ENCODE measurements at places on chromosomes 4 and X.

DNA sequence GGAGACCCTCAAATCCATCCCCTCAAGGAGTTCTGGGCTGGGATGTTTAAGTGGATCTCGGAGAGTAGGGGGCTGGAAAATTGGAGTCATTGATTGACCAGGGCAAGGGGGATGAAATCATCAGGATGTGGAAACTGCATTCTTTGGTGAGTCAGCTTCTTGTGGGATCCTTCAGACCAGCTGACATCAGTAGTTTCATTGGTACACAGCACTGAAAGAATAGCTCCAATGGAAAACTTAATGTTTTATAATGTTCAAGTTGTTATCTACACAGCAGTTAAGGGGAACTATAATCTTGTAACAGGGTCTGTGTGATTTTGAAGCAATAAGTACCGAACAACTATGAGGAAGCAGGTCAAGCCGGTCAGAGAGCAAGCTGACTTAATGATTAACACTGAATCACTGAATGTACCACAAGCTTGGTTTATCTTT is 506.1 kb downstream of the RPA4 start:
- no peak for DNase-seq

DNA sequence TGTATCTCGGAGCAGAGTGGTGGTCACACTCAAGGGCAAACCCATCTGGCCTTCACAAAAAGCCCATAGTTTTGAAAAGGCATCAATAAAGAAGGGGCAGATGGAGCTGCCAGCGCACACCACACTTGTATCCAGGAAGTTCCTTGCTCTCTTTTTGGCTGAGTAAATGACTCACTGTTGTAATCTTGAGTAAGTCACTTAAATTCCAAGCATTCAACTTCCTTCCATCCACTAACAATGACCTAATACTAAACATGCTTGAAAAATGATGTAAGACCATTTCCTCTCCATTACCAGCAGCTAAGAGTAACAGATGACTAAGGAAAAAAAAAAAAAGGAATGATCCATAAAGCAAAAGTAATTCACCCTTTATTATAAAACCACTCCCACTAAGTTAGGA is 32.4 kb upstream of the MYOZ2 start:
- no peak for DNase-seq

- no peak for DNase-seq
Observed at GRCh38 chr4:7402526-7402925, 32.2 kb downstream of the PSAPL1 start.

DNA sequence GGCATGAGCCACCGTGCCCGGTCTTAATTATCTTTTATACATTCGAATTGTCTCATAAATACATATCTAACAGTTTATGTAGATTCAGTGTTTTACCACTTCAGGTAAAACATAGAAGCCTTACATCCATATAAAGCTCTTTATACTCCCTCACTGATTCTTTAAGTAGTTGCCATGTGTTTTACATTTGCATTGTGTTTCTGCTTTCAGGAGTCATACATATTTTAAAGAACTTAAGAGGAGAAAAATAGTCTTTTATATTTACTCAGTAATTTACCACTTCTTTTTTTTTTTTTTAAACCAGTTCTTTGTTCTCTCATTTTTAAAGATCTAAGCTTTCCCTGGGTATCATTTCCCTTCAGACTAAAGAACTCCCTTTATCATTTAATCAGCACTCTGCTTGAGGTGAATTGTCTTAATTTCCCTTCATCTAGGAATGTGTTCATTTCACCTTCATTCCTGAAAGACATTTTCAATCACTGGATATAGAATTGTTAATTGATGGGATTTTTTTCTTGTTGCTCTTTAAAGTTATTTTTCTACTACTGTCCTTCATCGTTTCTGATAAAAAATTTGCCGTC is 324.3 kb upstream of the ZCCHC13 start:
- DNase-seq, result no peak

GRCh38 chr4:151811403-151811802 is 50.6 kb upstream of the GATB start:
- DNase-seq, result no peak

DNA sequence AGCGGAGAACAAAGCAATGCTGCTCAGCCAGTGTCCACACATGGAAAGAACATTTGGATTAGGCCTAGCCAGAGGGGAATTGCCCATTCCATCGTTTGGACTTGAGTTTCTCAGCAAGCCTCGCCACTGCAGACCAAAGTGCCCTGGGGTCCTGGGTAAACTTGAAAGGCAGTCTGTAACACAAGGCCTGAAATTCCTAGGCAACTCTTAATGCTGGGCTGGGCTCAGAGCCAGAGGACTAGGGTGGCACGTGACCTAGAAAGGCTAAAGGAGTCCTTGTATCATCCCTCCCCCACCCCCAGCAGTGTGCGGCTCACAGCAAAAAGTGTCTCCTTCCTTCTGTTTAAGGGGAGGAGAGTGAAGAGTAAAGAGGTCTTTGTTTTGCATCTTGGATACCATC is 210.4 kb upstream of the ARX start:
- DNase-seq, result no peak

DNA sequence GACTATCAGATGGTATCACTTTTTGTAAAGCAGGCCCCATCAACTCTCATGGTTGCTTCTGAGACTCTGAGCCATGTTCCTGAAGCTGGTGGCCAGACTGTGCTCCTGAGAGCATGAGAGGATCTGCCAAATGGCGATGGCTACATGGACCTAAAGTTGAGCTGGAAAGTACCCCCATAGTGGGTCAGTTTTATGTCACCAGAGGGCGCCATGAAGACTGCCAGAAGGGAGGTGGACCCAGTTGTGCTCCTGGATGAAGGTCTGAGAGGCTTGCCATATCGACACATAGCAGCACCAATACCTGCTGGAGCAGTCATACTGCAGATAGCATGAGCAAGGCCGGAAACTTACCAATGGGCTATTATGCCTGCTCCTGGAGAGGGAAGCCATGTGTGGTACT is 105.7 kb downstream of the SLITRK2 start:
- DNase-seq, result no peak

- DNase-seq, result no peak
Observed at GRCh38 chr4:56475917-56476316, 8.5 kb downstream of the SRP72 start.

DNA sequence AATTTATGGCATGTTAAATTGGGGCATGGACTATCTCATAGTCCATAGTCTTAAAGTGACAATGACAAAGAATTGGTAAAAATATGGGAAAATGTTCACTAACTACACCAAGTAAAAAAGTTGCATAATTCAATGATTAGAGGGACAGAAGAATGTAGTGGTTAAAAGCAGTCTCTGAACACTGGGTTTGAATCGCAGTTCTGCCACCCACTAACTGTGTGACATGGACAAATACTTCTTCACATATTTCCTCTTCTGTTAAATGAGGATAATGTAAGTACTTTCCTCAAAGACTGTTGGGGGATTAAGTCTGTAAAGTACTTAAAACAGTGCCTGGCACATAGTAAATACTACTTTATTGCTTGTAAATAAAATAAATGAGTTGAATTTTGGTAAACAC is 15.3 kb downstream of the COQ2 start:
- DNase-seq, result no peak

DNA sequence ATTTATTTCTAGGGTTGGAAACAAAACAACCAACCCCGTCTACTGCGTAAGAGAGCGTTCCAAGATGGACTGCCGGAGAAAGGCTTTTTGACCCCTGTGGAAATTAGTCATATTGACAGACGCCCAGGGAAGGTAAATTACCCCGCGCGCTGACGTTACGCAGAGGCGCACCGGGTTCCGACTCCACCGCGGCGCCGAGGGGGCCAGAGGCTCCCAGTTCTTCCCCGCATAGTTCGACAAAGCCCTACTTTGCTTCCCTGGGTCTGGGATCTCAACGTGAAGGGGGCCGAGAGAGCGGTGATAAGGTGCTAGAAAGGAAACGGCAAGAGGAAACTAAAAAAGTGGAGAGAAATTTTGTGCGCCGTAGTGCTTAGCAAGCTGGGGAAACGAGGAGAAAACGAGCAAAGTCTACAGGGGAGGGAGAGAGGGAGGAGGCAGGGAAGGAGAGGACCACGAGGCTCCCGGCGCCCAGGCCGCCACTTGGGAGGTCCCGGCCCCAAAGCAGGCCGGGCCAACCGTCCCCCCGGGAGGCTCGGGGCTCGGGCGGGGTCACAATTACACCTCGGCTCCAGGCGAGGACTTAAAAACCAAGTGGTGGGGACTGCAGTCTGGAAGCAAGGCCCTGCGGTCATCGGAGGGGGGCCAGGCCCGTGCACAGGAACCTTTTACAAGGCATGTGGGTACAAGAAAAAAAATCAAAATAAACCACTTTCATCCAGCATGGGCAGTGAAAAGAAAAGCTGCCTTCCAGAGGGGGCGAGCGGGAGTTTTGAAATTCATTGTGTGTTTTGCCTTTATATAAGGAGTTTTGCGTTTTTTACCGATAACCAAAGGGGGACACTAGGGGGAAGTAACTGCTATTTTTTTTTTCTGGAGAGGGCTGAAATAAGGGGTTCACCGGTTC is 13.2 kb downstream of the HAND2 start:
- DNase-seq, result no peak

GRCh38 chrX:153703036-153703370 is 15.3 kb downstream of the SLC6A8 start:
- DNase-seq, result no peak

GRCh38 chr4:25856756-25857155 is 6.0 kb downstream of the SEL1L3 start:
- DNase-seq, result no peak

- no peak for DNase-seq
Observed at GRCh38 chr4:55154933-55155332, 29.5 kb upstream of the KDR start.

GRCh38 chr4:95426455-95426854 is 122.3 kb downstream of the UNC5C start:
- no peak for DNase-seq

- no peak for DNase-seq
Observed at GRCh38 chr4:165625281-165625680, 246.5 kb downstream of the CPE start.

- no peak for DNase-seq
Observed at GRCh38 chrX:108312957-108313356, 125.3 kb downstream of the COL4A6 start.

- DNase-seq, result no peak
Observed at GRCh38 chrX:65480960-65481359, 53.6 kb downstream of the LAS1L start.

- DNase-seq, result peak; percentile 63
Observed at GRCh38 chrX:54042609-54043021, 1.7 kb downstream of the PHF8 start.

DNA sequence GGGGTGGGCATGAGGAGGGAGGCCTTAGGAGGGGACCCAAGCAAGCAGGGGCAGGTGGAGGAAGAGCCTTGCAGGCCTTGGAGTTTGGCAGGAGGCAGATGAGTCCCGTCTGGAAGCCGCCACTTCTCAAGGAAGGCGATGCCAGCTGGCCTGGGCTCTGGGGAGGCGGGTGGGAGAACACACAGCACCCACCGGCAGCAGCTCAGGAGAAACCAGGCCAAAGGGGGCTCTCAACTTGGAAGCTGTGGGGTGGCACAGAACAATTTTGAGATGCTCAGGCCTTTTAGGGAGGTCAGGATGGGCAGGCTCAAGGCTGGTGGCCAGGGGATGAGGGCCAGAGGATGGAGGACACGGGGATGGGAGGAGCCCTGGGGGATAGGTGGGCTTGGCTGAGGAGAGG is 11.6 kb upstream of the DUSP9 start:
- DNase-seq, result no peak

DNA sequence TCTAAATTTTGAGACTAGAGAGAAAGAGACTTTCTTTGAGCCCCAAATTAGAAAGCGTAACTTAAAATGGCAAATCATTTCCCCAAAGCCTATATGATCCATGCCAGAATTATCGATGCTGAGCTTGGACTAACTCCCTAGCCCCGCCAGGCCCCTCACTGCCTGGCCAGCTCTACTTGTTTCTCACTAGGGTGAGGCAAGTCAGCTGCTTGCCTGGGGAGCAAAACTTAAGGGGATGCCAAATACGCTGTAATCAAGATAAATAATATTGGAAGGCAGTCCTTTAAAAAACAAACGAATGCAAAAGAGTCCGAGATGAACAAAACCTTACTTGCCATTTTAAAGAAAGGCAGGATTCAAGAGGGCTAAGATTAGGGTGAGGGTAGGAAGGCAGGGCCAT is 236.0 kb downstream of the FRMPD4 start:
- DNase-seq, result no peak

DNA sequence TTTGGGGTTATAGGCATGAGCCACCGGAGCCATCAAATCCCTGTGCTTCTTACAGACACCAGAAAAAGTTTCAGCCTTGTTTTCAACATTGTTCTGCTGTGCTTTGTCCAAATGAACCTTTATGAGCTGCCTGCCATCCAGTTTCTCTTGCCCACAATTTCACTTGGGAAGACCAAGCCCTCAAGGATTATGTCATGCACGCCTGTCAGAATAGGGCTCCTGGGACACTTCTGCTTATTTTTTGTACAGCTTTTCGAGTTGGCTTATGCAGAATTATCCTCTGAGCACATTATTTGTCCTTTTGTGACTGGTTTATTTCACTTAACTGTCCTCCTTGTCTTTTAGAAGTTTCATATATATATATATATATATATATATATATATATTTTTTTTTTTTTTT is 16.2 kb downstream of the UBE2K start:
- DNase-seq, result peak; percentile 19

DNA sequence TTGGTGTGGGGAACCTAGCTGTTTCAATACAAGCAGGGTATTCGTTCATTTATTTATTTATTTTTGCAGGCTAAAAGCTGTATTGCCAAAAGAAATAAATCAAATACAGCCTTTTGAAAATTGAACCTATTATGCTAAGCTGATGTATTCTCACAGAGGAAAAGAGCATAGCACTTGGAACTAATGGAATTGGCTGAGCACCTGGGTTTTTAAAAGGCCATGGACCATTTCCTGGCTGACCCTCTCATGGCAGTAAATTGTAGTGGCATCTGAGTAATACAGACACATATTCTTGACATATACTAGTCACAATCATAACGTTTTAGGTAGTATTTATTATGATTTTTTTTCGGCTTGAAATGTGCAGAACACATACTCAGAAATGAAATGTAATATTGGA is 71.8 kb upstream of the ALG13 start:
- no peak for DNase-seq

GRCh38 chr4:38867478-38868058 is at the start of gene FAM114A1:
TSS of gene FAM114A1 (plus strand) at chr4:38867806. CDS start at chr4:38878079, 10,273 bp downstream.
- DNase-seq, result no peak

- DNase-seq, result no peak
Observed at GRCh38 chr4:87089368-87089767, 131.1 kb downstream of the KLHL8 start.

DNA sequence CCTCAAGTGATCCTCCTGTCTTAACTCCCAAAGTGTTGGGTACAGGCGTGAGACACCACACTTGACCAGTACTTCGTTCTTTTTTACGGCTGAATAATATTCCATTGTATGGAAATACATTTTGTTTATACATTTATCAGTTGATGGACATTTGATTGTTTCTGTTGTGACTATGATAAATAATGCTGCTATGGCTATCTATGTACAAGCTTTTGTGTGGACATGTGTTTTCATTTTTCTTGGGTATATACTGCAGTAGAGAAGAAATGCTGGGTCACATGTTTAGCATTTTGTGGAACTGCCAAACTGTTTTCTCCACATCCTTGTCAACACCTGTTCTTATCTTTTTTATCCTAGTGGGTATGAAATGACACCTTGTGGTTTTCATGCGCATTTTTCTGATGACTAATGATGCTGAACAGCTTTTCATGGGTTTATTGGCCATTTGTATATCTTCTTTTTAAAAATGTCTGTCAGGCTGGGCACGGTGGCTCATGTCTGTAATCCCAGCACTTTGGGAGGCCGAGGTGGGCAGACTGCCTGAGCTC is 37.3 kb downstream of the SAT1 start:
- no peak for DNase-seq
